T-helper 17 cell (primary cell): ENCODE measurements at places on chromosomes 3 and 15. TPM values are rescaled to one million over a fixed set of nuclear protein-coding genes. Genes with fewer than 3 reads are reported as not detected.

DNA sequence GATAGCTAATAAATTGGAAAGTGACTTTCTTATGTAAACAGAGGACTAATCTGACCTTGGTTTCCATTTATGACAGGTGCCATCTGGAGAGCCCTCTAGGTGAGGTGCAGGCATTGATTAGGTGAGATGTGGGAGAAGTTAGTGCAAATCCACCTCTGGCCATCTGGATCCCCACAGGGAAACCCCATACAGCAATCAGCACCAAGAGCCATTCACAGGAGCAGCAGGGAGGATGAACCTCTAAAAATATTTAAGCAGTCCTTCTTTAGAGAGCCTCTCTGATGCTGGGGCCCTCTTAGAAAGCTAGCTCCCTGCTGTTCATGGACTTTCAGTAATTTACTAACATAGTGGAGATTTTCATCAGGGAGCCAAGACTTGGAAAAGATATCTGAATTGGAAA is 69.3 kb downstream of the CLSTN2 start:
- H3K27me3 ChIP-seq, result peaks cover 25% of the 10 kb centered on the region
- H3K4me1 ChIP-seq, result no peaks in the 10 kb centered on the region
- DNase-seq, result no peak

DNA sequence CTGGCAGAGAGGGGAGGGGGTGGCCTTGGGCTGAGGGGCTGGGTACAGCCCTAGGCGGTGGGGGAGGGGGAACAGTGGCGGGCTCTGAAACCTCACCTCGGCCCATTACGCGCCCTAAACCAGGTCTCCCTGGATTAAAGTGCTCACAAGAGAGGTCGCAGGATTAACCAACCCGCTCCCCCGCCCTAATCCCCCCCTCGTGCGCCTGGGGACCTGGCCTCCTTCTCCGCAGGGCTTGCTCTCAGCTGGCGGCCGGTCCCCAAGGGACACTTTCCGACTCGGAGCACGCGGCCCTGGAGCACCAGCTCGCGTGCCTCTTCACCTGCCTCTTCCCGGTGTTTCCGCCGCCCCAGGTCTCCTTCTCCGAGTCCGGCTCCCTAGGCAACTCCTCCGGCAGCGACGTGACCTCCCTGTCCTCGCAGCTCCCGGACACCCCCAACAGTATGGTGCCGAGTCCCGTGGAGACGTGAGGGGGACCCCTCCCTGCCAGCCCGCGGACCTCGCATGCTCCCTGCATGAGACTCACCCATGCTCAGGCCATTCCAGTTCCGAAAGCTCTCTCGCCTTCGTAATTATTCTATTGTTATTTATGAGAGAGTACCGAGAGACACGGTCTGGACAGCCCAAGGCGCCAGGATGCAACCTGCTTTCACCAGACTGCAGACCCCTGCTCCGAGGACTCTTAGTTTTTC is 4.9 kb downstream of the ISL2 start:
- no peak for DNase-seq
- H3K36me3 ChIP-seq, result peaks cover 19% of the 10 kb centered on the region
- H3K27me3 ChIP-seq, result peaks cover 82% of the 10 kb centered on the region
- H3K4me1 ChIP-seq, result peaks cover 44% of the 10 kb centered on the region

DNA sequence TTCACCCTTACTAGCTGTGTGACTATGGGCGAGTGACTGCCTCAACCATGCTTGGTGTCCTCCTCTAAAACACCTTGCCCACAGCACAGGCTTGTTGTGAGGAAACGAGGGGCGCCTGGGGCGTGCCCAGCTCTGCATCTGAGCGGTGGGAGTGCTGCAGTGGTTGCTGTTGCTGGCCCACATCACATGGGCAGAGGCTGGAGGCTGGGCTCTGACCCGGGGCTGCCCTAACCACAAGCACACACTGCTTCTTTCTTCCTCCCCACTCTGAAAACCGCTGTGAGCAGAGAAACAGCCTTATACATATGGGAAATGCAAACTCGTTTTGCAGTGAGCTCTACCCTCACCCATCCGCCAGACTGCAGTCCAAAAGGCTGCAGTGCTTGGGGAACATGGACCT is 74.8 kb upstream of the RPL32 start:
- DNase-seq, result no peak
- H3K4me1 ChIP-seq, result peaks cover 23% of the 10 kb centered on the region
- no peaks in the 10 kb centered on the region for H3K27me3 ChIP-seq
- peak overlapping the region; percentile 36 for H3K4me3 ChIP-seq
- H3K27ac ChIP-seq, result peak overlapping the region; percentile 79
- peaks cover 2% of the 10 kb centered on the region for H3K36me3 ChIP-seq

Gene LTF
- total RNA-seq, result not detected

GRCh38 chr3:195147649-195148080 is 123.3 kb downstream of the XXYLT1 start:
- H3K27ac ChIP-seq, result peak overlapping the region; percentile 94
- H3K4me1 ChIP-seq, result peaks cover 30% of the 10 kb centered on the region
- H3K4me3 ChIP-seq, result peak overlapping the region; percentile 90
- H3K36me3 ChIP-seq, result peaks cover 5% of the 10 kb centered on the region

GRCh38 chr15:85689729-85690128 is 105.0 kb downstream of the KLHL25 start:
- H3K4me1 ChIP-seq, result peaks cover 53% of the 10 kb centered on the region
- peak overlapping the region; percentile 98 for H3K27ac ChIP-seq
- peak; percentile 41 for DNase-seq
- H3K27me3 ChIP-seq, result no peaks in the 10 kb centered on the region
- peak overlapping the region; percentile 99 for H3K4me3 ChIP-seq
